MV-4-11 (cell line): ENCODE measurements at places on chromosomes 5 and 9.

DNA sequence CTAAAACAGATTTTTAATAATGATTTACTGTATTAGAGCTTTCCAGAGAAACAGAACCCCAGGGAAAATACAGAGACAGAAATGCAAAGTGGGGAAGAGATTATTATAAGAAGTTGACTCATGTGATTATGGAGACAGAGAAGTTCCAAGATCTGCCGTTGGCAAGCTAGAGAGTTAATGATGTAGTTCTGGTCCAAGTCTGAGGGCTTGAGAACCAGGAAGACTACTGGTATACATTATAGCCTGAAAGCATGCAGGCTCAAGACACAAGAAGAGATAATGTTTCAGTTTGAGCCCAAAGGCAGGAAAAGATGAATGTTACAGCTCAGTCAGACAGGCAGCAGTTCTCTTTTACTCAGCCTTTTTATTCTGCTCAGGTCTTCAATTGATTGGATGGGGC is 98.8 kb upstream of the NFIL3 start:
- no peak for DNase-seq

GRCh38 chr5:150530951-150531588 is 23.1 kb downstream of the NDST1 start:
- DNase-seq = no peak

GRCh38 chr9:16960084-16960483 is 89.6 kb upstream of the BNC2 start:
- DNase-seq = no peak

GRCh38 chr9:92668746-92669526 is 995 bp downstream of the IPPK start:
- DNase-seq = no peak

DNA sequence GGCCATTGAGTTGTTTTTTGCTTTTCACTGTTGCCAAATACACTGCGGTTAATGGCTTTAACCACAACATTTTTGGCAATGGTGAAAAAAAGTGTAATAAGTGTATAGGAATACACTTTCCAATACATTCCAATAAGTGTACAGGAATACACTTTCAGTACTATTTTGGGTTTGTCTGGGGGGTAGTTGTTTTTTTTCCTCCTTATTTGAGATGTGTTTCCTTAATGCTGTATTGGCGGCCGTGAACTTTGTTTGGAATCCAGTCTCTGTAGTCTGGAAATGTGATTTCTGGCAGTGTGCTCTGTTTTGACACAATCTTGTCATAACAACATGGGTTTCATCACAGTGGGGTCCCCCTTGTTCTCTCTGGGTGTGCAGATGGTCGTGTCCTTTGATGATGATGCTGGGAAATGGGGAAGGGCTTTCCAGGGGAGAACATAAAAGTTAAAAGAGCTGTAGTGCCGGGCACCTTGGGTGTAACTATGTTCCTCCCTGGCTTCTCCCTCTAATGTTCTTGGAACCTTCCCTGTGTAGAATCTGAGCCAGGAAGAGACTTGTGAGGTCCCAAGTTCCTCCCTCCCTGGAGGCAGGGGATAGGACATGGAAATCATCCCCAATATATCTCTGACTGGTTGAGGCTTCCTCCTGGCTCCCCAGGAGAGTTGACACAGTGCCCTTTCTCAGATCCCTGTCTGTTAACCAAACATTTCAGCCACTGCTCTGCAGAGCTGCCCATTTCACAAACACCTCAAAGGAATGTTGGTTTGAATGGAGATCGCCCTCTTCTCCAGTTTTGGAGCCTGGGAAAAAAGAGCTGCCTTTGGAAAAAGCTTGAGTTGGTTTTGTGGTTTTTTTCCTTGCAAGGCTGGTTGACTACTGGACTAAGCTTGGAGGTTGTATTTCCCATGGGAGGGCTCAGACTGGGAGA is 44.8 kb downstream of the RCL1 start:
- DNase-seq = no peak

- no peak for DNase-seq
Observed at GRCh38 chr5:152144556-152144955, 219.9 kb upstream of the GLRA1 start.

- no peak for DNase-seq
Observed at GRCh38 chr5:100119903-100120302, 415.3 kb upstream of the FAM174A start.

DNA sequence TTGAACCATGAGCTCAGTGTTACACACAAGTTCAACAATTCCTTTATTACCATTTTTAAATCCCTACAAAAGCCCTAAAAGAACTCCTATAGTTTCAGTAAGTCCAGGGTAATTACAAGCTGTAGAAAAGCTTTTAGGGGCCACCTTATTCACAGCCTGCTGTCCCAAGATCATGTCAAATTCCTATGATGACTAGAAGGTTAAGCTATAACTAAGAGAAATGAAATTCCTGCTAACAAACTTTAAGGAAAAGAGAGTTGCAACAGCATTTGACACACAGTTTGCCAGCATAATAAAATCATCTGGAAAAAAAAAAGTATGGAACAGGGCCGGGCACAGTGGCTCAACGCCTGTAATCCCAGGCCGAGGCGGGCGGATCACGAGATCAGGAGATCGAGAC is 31.5 kb downstream of the TMEM245 start:
- no peak for DNase-seq

DNA sequence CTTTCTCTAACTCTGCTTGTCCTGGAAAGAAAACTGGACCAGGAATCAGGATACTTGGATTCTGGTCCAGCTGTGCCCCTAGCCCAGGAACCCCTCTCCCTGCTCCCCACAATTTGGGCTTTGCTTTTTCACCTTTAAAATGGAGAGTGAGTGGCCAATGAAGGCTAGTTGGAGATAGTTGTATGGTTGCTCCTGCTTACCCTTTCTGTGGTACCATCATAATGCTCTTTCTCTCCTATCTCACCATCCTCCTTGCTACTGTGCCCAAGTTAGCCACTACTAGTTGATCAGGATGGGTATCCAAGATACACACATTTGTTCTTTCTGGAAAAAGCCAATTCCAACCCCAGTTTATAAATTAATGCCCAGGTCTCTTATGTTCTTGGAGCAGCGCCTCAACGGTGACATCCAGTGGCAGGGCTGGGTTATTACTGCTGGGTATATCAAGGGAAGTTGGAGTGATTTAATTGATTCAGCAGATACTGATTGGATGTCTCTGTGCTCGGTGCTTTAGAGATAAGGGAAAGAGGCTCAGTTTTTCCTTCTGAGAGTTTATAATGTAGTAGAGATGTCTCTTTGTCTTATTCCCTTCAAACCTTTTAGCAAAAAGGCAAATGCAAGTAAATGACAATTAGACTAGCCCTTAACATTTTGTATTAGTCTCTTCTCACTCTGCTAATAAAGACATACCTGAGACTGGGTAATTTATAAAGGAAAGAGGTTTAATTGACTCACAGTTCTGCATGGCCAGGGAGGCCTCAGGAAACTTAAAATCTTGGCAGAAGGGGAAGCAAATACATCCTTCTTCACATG is 38.5 kb downstream of the FAXDC2 start:
- peak; percentile 36 for DNase-seq

DNA sequence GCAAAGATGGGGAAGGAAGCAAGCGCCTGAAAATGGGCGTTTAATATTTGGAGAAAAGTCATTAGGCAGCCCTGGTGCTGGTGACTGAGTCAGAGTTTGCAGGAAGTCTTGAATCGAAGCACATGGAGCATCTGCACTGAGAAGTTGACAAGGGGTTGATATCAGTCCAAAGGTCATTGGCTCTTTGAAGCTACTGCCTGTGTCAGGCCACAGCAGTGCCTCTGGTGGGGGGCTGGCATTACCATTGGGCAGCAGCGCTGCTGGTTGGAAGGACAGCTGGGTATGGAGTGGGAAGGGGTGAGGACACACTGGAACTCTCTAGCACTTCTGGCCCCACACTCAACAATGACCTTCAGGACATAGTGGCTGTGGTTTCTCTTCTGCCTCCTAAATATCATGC is 150.4 kb upstream of the ERCC6L2 start:
- no peak for DNase-seq

DNA sequence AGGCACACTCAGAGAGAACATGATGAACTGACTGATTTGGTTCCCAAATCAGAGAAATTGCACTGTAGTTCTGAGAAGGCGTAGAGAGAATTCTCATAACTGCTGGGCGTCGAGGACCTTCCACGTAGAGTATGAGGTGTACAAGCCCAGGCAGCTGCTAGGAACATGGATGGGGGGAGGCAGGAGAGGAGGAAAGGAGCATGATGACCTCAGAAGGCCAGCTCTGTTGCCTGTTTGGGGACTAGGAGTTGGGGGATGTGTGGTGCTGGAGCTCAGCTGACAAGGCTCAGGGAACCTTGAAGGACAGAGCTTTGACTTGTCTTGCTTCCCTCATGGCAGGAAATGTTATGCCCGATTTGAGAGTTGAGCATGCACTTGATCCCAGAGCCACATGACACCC is 485.4 kb downstream of the IRX1 start:
- DNase-seq = no peak

GRCh38 chr5:74916831-74917710 is 50.9 kb upstream of the FAM169A start:
- no peak for DNase-seq

- no peak for DNase-seq
Observed at GRCh38 chr9:132591751-132592314, 9.4 kb downstream of the BARHL1 start.
